Adrenal gland (tissue), 19 donors: ENCODE measurements at places on chromosomes 3 and 15. TPM values are rescaled to one million over a fixed set of nuclear protein-coding genes. Genes with fewer than 3 reads are reported as not detected.

LRRC31 gene
- total RNA-seq, result not detected

IQCF5 gene
- total RNA-seq, result not detected

TAGLN3 gene
- not detected for total RNA-seq

RAB11A gene
- 413 TPM for total RNA-seq

CACNA2D3 gene
- total RNA-seq, result 7.6 TPM

PP2D1 gene
- not detected for total RNA-seq

CCDC13 gene
- not detected for total RNA-seq

FHIT gene
- 43.9 TPM for total RNA-seq

TIMP4 gene
- total RNA-seq, result 30.5 TPM

PDIA5 gene
- 88.9 TPM for total RNA-seq

INAFM2 gene
- total RNA-seq, result 19.3 TPM

DNA sequence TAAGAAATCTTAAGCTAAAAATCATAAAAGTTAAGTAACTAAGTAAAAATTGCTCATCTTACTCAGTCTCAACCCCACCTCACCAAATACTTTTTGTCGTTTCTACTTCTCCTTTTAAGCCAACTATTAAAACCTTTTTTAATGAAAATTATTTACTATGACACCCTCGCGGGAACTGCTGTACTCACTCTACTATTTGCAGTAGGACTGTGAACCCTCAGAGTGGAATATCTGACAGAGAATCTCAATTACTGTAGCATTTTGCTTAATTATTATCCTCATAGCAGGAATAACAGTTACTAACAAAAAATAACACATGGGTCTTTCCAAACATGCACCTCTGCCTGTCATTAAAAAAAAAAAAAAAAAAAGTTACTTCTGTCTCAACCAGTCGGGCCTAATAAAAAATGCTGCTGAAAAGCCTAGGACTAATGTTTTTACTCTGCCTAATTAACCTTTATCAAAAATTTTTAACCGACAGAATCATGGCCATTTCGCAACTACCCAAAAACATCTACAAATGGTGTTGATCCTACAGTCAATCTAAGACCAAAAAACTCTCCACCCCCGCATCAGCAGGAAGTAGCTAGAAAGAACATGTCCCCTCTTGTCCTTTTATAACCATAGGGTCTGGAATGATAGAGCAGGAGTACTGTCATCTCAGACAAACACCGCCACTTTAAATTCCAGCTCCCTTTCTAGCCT, 10.2 kb downstream of the ALDH1L1 start:
- no peak for DNase-seq

- no peak for DNase-seq
Measured at GRCh38 chr3:196749125-196749524, 9.5 kb downstream of the PAK2 start.

GRCh38 chr3:111069974-111070771, 1.4 kb upstream of the NECTIN3 start:
- peak; percentile 44 for DNase-seq

DNA sequence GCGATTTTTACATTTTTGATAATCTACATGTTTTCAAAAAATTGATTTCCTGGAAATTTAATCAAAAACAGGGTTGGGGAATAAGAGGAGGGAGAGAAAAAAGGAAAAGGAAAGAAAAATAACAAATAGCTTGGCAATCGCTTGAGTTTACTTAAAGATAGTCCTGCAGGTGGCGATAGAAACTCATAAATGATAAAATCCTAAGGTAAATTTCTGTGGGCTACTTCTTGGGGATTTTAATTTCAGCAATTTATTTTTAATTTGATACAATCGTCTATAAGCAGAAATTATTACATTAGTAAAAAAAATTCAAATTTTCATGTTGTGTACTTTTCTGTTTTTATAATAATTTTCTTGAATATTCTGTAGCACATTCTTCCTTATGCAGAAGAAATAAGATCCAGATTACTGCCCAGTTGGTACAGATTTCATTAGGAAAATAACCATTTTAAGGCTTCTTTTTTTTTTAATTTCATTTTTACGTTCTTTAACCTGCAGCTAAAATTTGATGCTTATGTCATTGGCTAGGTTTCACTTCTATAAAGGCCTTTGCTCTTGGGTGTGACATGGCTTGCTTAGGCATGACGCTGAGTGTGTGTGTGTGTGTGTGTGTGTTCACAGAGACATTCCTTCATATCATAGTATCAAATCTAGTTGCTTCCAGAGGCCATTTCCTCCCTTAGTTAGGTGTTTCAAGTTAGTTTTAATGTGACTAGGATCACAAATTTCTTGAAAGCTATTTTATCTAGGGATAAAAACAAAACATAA, 181.8 kb downstream of the MCTP2 start:
- no peak for DNase-seq

DNA sequence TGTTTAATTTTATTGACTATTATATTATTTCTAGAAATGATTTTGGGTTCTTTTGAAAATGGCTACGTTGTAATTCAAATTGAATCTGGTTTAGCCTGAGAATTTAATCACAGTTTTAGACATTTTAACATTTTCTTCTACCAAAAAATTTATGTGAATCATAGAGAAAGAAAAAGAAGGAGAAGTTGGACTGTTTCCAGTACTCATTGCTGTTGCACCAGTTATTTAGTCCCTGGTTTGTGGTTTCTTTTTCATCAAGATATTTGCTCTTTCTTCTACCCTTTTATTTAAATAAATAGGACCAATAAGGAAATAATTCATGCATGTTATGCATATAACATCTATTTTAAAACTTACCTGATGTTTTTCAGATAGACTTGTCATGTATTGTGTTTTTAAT, 1337.1 kb downstream of the ROBO1 start:
- DNase-seq, result no peak

DNA sequence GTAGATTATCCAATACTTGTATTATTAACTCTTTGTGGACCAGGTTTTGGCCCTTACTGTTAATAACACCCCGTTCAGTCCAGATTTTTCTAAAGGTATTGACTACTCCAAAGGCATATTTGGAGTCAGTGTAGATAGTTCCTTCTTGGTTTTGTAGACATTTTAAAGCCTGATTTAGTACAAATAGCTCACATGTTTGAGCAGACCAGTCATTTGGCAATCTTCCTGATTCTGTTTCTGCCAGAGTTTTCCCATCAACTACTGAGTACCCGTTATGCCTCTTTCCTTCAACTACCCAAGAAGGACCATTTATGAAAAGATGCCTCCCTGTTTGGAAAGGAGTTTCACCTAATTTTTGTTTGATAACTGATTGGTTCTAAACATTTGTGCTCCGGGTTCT, 82.0 kb downstream of the CHCHD4 start:
- DNase-seq, result no peak

DNA sequence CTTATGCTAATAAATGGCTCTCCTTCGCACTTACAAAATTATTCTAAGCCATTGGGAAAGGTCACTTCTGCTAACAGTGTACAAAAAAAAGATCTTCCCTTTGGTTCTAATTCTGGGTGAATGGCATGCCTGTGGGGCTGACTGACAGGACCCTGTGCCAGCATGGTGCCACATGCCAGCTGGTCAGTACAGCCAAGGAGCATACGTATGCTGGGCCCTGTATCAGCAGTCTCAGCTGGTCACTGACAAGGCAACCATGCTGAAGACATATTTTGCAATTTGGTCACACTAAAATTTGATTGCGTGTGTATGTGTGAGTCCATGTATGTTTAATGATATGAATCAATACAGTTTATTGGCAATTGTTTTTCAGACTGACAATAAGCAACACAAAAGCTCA, 246.1 kb downstream of the TBL1XR1 start:
- DNase-seq, result no peak

GRCh38 chr3:48475188-48475587, 28.7 kb downstream of the ATRIP start:
- DNase-seq, result no peak

DNA sequence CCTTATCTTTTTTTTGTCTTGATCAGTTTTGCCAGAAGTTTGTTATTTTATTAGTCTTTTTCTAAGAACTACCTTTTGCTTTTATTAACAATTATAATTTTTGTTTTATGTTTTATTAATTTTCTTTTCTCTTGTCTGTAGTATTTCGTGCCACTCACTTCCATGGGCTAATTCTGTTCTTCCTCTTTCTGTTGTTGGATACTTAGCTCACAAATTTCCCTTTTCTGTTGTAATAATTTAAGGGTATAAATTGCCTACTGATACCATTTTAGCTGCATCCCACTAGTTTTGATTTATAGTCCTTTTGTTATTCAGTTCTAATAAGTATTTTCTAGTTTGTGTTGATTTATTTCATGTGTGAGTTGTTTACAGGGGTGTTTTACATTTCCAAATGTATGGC, 48.6 kb downstream of the SNRK start:
- no peak for DNase-seq

- DNase-seq, result no peak
Measured at GRCh38 chr3:49804141-49805041, 1.3 kb downstream of the INKA1 start.

- DNase-seq, result no peak
Measured at GRCh38 chr3:181610973-181611265, 100.8 kb upstream of the SOX2 start.

GRCh38 chr3:160130950-160131349, 94.3 kb upstream of the C3orf80 start:
- no peak for DNase-seq

- no peak for DNase-seq
Measured at GRCh38 chr3:140247775-140248174, 312.8 kb downstream of the CLSTN2 start.

DNA sequence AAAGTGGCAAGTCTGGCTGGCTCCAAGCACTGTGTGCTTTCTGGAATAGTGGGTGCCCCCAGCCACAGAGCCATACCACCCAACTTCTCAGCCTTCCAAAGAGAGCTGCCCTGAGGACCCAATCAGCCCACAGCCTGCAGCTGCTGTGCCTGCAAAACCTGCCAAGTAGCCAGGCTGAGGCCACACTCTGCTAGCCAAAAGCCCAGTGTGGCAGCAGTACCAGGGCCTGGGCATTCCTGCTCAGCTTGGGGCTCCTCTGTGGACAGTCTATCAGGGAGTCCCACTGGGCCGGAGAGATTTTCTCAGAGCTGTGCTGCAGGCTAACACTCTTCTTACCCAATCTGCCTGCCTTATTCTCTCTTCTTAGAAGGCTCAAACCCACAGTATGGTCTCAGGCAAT, 136.5 kb downstream of the TPRA1 start:
- DNase-seq, result peak; percentile 1

DNA sequence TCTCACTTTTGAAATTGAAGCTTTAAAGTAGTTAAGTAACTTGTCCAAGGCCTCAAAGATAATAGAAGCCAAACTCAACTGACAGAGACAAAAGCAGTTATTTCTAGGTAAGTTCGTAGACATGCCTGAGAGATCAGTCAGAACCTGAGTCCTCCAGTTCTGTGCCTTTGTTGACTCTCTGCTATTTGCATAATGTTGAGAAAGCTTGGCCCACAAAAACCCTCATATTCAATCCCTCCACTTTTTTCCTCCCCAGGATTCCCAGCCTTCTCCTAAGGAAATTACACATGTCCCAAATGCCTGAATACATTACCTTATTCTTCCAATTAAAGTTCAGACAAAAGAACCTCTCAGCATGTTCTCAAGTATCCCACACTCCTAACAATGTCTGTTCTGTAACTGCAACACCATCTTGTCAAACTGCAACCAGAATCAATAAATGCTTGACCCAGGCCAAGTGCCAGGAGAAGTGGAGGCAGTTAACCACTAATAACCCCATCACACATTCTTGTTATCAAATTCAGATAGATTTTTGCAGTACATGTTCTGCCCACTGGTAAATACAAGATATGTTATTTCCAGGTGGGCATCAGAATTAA, 217.8 kb downstream of the LRRC3B start:
- no peak for DNase-seq

DNA sequence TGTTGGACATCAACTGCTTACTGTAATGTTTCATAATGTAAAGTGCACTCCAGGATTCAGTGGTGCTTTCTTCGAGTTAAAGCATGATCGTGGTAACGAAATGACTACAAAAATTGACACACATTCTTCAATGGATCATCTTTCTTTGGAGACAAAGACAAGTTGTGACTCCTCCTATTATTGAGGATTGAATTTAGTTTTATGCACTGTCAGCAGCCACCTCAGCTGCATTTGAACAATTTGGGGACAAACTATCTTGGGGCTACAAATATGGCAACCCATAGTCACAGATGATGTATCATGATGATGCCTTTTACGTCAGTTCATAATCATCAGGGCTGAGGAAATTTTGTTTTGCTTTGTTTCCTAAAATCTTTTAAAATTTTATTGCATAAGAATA, 140.2 kb upstream of the ICE2 start:
- DNase-seq, result no peak

DNA sequence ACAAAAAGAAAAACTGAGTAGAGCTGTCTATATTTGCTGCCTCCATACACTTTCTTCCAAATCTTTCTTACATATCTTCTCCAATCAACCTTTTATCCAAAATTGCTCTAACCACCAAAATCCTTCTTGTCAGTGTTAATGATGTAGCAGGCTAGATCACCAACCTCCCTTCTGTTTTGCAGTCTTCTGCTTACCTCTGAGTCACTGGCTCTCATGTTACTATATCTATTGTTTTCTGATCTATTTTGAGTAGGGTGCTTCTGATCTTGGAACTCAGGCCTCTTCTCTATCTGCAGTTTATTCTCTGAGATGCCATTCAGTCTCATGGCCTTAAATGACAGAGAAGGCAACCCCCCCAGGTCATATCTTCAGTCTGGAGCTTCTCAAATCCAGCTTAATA, 26.3 kb upstream of the AADAC start:
- DNase-seq, result no peak

DNA sequence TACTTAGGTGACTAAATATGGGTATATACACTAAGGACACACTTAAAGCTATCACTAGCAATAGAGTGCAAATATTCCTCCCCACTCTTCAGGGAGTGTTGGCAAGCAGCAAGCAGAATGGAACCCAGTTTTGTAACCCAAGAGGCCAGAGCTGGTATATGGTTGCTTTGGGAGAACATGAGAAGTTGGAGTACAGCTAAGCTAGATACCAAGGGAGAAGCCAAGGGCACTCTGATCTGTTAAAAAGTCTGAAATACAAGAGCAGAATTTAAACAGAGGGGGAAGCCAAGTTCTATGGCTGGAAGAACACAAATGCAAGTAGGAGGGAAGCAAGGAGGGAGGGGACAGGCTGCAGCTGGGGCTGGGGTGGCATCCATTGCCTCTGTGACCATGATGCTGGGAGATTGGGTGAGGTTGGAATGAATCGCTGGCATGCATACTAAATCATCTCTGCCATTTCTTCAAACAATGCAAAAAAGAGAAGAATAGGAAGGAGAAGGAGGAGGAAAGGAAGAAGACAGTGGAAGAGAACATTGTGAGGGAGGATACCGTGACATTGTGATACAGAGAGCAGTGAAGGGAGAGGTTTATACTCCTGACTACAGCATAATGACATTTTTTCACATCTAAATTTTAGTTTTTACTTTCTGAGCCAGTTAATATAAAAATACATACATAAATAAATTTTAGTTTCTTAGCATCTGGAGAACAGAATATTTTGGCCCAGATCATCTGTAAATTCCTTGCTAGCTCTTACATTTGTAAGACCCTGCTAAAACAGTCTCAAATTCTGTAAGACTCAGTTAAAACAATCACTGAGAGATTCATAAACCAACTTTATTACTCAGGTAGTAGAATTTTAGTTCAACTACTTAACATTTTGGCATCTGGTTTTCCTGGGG, 9.0 kb upstream of the ANXA2 start:
- no peak for DNase-seq

- no peak for DNase-seq
Measured at GRCh38 chr3:41364736-41365135, 165.4 kb downstream of the CTNNB1 start.

GRCh38 chr15:89947385-89947784, 34.6 kb upstream of the ARPIN start:
- DNase-seq, result no peak

GRCh38 chr3:155917781-155918180, 47.3 kb downstream of the GMPS start:
- DNase-seq, result no peak
